ENCODE measurements at places on chromosomes 1 and 21. TPM values are rescaled to one million over a fixed set of nuclear protein-coding genes. Genes with fewer than 3 reads are reported as not detected.

GRCh38 chr1:203570805-203571204 is 55.8 kb upstream of the ATP2B4 start:
- DNase-seq, result no peak

Gene IL19
- total RNA-seq, result not detected

Gene UBE2U
- total RNA-seq, result not detected

Gene COL11A1
- under 0.01 TPM for total RNA-seq

DNA sequence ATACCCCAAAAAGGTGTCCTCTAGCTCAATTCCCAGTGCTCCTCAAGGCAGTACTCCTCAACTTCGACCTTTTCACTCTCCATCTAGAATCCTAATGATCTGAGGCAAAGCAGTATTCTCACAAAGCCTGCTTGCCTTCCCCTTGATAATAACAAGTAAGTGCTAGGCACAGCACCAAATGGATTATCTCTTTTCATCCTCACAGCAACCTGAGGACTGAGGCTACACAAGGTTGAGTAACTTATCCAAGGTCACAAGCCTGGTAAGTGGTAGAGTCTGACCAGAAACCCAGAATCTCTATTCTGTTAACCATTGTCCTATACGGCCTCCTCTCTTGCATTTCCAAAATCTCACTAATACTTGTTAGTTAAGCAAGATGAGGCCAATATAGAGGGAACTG is 5.1 kb downstream of the SYDE2 start:
- DNase-seq, result no peak

DNA sequence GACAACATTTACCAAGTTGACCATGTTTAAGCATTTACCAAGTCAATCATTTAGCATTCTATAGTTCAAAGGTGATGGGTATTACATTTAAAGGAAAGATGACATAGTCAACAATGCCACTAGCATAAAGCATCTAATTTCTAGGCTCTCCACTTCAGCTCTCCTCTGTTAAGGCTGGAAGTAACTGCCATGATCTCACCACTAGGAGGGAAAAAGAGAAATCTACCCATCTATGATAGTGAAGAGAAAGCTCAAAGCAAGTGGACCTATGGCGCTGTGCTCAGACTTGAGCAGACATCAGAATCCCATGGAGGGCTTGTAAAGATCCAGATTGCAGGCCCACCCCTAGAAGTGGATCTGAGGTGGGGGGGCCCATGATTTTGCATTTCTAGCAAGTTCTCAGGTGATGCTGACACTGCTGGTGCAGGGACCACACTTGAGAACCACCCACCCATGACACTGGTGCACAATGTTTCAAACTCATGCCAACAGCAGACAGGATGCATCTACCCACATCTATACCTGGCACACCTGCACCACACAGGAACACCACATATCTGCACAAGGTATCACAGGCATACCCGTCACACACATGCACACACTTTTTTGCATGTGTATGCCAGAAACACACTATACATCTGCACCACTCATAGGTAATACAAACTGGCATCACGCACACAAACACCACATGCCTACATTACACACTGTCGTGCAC is 392.9 kb upstream of the RUNX1 start:
- DNase-seq, result no peak

Gene ARHGAP30
- not detected for total RNA-seq

DNA sequence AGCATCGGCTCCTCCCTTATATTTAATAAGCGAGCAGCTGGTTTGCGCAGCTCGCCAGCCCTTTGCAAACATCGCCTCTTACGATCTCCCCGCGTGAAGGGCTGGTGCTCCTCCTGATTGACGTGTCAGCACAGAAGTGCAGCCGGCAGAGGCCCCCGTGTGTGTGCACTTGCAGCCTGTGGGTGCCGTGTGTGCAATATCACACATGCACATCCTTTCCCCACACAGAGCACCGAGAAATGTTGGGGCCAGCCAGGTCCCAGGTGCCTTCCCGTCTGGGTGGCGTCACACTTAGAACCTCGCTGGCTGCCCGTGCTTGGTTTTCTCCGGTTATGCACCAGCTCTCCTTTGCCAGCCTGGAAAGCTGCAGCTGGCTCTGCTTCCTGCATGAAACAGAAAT is 126.6 kb upstream of the AJAP1 start:
- DNase-seq, result no peak

DNA sequence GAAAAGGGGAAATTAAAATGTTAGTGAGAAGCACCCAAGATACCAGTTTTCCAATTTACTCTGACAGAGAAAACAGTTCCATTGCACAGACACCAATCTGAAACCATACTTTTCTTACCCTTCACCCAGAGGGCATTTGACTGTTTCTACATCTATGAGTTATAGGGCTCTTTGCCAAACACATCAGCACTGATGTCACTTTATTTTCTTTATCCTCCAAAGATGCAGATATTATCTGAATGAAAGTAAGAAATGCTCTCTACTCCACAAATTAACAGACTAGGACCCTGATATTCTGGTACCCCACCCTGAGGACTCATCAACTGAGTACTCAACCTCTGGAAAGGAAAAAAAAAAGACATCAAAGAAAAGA is 24.2 kb upstream of the PEX19 start:
- DNase-seq, result no peak

DNA sequence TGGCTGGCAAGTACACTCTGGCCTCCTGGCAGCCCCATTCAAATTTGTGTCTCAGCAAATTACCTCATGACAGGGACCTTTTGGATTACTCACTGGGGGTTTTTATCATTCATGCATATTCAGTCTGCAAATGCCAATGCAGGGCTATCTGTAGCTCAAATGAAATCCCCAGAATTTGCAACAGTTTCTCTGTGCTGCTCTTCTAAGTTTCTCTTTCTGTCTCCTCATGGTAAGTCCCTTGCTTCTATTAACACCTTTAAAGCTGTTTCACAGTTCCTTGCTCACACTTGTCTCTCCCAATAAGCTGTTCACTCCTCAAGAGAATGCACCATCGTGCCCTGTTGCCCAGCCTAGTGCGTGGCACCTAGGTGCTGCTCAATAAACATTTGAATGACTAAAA is 3.3 kb upstream of the FAM78B start:
- no peak for DNase-seq

DNA sequence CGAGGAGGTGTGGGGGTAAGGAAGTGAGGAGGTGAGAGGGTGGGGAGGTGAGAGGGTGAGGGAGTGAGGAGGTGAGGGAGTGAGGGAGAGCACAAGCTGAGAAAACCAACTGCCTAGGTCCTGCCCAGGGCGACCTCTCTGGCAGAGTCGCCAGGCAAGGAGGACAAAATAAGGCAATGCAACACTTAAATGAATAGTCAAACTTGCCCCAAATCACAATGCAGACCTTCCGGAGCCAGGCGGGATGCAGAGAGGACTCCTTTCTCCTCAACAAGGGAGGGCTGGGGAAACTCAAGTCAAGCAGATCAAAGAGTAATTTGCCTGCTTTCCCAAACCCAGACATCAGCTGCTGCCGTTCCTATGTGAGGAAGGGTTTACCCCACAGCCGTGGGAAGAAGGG is 86.0 kb downstream of the CCDC185 start:
- DNase-seq, result no peak

- no peak for DNase-seq
These were observed 108.4 kb downstream of the ERG start for GRCh38 chr21:38389896-38390295.

DNA sequence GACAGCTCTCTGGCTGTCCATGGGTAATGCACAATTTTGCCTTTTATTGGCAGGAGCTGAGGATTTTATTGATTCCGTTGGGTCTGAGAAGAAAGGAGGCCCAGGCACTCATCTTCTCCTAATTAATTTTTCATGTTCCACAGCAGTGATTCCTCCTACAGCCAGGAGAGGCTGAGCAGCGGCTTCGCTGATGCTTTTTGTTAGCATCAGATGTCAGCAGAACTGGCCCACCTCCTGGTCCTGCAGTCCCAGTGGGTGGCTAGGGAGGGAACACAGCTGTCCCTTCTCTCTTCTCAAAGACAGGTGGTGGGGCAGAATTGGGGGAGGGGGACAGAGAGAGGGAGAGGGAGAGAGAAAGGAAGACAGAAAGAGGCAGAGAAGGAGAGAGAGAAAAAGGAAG is 5.7 kb downstream of the MT1HL1 start:
- no peak for DNase-seq

- no peak for DNase-seq
These were observed 118.4 kb downstream of the ATF6 start for GRCh38 chr1:161884475-161884874.

DNA sequence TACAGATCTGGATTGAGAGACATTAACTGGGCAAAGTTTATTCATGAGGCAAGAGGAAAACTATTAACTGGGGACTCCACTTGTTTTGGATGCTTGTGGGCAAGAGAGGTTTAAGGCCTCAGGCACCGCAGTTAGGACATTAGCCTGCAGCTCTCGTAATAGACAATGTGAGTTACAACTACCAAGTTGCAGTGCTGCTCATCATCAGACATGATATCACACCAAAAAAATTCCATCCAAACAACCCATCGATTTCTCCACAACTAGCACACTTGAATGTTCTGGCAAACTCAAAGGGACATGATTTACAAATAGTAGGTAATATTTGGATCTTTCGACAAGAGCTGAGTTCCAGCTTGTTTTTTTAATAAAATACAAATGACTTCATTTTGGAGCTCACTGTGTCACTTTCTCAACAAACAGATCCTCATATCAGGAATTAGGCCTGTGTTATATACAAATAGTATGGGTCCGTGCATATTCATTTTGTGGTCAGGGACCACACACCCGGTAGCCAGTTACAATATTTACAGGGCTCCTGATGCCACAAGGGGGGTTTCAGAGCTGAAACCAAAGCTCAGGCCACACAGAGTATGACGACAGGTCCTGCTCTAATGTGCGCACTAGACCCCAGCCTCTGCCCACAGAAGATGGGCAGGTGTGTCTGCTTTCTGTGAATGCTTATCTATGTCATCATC is 128.0 kb downstream of the TGFBR3 start:
- no peak for DNase-seq

GRCh38 chr1:8145545-8146202 is 119.6 kb upstream of the ERRFI1 start:
- DNase-seq, result no peak

GRCh38 chr1:56146449-56146848 is 432.9 kb downstream of the PLPP3 start:
- DNase-seq, result peak; percentile 45

DNA sequence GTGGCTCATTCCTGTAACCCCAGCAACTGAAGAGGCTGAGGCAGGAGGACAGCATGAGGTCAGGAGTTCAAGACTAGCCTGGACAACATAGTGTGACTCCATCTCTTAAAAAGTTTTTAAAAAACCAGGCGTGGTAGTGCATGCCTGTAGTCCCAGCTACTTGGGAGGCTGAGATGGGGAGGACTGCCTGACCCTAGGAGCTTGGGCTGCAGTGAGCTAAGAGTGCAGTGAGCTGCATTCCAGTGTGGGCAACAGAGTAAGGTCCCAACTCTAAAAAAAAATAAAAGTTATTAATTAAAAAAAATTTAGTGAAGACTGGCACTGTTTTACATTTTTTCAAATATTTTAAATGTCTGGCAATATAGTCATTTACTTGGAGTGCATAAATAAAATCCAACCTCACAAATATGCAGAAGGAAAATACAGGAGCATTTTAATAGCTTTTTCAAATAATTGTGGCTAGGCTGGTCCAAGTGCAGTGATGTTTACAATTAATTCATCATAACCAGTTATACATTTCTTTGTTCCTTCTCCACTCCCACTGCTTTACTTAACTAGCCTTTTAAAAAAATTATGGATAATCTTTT is 10.8 kb downstream of the ZBTB8OS start:
- DNase-seq, result no peak

GRCh38 chr1:55535724-55536544 is 320.8 kb upstream of the USP24 start:
- DNase-seq, result no peak

DNA sequence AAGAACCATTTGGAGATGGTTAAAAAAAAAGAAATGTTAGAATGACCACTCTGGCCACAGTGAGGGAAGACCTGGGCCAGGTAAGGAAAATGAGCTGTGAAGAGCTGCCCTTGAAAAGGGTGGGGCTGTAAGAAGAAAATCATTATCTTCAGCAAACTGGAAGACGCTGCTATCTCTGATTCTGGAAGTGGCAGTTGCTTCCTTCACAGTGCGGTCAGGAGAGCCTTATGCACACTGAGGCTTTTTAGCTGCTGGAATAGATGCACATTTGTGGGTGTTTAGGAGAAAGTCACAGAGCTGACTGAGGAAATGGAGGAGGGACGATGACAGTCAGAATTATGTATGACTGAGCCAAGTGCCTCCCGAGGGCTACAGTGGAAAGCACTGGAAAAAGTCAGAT is 91.6 kb downstream of the TBX19 start:
- DNase-seq, result no peak

Gene MROH9
- total RNA-seq, result not detected

DNA sequence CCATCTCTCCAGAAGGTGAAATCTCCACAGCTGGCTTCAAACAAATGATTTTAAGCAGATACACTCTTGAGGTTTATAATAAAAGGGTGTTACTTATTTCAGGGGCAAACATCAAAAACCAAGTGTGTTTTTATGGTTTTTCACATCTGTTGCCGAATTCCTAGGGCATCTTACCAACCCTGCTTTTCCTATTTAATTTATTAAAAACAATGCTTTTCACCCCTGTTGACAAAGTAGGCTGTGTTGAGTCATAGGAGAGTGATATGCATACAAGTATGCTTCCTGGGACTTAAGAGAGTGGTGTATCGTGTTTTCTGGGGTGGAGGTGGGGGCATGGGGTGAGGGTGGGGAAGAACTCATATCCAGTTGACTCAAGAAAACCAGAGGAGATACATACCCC is 29.3 kb upstream of the IL20 start:
- no peak for DNase-seq
